NCI-H1417 (cell line): ENCODE measurements at places on chromosomes 16 and 17.

DNA sequence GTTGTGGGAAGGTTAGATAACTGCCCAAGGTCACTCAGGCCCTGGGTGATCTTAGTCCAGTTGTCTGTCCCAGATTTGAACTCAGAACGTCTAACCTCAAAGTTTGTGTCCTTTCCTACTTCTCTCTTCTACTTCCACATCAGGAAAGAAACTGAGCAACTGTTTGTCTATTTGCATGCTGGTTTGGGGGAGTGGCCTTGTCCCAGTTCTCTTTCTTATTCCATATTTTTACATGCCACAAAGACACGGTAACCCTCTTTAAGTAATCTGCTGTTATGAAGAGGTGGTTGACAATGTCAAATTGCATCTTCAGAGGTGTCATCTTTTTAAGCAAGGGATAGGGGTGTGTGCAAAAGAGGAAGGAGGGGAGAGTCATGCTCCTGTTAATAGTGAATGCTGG is 432.5 kb downstream of the HS3ST3B1 start:
- no peak for DNase-seq

DNA sequence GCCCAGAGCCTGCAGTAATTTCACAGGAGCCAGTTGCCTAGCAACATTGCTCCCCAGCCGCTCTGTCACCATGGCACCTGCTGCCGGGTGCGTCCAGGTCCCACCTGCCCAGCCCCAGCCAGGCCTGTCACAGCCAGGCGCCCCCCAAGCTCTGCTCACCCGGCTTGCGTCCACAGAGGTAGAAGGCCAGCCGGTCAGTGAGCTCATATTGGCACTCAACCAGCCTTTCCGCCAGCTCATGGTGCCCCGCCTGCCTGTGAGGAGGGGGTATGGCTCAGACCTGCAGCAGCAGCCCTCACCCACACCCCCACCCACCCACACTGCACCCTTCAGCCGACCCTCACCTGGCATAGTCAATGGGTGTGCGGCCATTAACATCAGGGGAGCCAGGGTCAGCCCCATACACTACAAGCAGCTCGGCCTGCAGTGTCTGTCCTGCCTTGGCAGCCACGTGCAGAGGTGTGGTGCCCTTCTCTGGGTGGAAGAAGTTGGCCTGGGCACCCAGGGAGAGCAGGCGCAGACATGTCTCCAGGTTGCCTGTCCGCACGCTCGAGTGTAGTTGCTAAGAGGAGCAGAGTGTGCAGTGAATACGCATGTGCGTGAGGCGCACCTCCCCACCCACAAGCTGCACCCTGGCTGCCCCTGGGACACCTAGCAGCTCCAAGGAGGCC is 7.7 kb downstream of the GIT1 start:
- DNase-seq, result peak; percentile 83

- no peak for DNase-seq
These were observed 50.7 kb downstream of the NUP93 start for GRCh38 chr16:56780646-56781045.

DNA sequence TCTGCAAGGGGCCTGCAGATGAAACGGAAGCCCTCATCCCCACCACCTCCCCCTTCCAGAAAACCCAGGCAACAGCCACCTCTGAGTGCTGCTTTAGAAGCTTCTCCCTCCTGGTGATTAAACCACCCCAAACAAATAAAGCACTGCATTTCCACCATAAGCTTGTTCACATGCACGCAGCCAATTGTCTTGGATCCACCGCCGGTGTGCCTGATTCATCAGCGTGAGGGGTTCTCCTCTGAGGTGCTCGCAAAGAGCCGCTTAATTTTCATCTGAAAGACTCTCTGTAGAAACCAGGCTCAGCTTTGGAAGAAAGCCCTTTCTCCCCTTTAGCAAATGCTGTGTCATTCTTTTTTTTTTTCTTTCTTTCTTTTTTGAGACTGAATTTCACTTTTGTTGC is 155.2 kb upstream of the EEF2KMT start:
- DNase-seq, result no peak

DNA sequence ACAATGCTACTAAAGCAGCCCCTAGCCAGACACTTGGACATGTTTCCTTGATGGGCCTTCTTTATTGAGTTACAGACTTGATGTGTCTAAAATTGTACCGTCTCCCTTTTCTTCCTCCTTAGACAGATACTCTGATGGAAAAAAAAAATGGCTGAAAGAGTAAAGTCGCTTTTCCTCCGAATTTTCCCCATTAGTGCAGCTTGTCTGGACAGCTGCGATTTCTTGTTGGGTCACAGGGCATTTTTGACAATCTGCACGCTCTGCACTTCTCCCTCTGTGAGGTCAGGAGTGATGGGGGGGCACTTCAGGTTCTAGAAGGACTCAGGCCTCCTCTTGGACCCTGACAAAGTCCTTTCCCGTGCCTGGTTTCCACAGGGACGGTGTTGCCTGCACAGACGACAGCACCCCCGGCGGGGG is 968 bp upstream of the PRKAR1A start:
- DNase-seq, result no peak
